ENCODE measurements at places on chromosomes 2 and 18.

- no peak for DNase-seq
Measured at GRCh38 chr2:174546519-174547506, 50.8 kb downstream of the WIPF1 start.

DNA sequence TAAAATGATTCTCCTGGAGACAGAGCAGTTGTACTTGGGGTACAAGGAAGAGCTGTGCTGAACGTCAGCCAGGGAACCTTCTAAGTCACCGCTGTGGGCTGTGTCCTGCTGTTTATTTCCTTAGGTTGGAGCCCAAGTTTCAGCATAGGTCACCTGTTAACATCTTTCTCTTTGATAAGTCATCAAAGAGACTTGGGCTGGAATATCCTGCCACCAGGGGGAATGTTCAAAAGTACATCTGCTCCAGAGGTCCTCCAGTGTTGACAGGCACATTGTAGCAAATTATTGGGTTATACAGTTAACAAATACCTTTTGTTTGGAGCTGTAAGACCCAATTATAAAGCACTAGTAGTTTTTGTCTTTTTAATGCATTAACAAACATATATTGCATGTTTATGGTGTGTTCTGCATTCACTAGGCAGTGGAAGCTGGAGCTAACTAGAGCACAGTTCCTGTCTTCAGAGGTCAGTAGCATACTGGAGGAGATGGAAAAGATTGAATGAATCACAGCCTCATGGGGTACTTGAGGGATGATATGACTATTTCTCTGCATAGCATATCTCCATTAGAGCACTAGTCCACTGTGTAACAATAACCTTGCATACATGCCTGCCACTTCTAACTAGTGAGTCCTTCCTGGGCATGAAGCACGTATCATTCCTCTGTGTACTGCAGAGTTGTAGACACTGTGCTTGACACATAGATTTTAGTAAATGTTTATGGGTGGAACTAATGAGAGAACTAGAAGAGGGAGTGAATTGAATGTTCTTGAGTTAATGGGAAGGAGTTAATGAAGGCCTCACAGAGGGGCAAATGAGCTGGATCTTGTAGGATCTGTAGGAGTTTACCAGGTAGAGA lies 182.1 kb downstream of the AGAP1 start:
- no peak for DNase-seq

DNA sequence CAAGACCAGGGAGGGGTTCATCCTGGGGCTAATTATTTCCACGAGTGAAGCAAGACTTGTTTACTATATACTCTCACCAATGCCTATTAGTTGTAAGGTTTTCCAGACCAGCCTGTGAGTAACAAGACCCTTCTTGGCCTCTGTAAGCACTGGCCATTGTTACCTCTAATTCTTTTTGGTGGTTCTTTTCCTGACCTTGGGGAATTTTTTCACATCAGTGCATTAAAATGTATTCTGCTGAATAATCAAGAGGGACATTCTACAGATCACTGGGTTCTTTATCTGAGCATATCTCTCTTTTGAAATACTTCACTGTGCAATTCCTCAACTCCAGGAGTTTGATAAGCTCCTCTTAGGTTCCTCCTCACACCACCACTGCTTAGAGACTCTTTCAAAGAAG lies 909.9 kb upstream of the ACVR2A start:
- DNase-seq, result no peak

DNA sequence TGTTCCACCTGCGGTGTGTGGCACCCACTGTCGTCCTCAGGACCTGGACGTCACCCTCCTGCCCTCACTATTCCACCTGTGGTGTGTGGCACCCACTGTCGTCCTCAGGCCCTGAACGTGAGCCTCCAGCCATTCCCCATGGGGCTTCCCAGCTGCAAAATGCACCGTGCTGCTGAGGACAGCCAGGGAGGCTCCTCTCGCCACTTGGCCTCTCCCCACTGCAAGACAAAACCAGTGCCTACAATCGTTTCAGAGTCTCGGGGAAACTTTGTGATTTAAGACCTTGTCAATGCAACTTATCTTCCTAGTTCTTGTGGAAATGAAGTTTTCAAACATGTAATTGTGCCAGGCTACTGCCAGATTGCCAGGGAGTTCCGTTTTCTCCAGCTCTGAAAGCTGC lies 319.3 kb upstream of the SALL3 start:
- no peak for DNase-seq

DNA sequence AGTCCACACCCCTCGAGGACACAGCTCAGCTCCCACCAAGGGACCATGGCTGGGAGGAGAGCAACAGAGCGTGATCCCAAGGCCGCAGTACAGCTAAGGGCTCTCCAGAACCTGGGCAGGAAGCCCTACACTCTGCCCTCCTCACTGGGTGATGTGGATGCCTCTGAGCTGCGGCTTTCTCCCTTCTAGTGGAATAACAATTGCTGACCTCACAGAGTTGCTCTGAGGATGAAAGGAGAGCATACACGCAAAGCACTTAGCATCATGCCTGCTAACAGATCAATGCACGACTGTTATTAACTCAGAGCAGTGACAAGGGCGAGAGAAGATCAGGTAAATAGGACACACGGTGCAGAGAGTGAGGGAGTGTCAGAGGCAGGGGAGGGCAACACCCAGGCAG lies 74.2 kb downstream of the ZFP36L2 start:
- no peak for DNase-seq

GRCh38 chr2:124380221-124380749 lies 355.2 kb downstream of the CNTNAP5 start:
- DNase-seq, result no peak
